NCI-H1417 treated with DMSO at 0.1 percent for 48 hours (cell line): ENCODE measurements at places on chromosomes 4 and X.

GRCh38 chr4:147076179-147076578, 130.5 kb upstream of the TTC29 start:
- no peak for DNase-seq

GRCh38 chr4:43242606-43243005, 350.1 kb downstream of the GRXCR1 start:
- DNase-seq = no peak

DNA sequence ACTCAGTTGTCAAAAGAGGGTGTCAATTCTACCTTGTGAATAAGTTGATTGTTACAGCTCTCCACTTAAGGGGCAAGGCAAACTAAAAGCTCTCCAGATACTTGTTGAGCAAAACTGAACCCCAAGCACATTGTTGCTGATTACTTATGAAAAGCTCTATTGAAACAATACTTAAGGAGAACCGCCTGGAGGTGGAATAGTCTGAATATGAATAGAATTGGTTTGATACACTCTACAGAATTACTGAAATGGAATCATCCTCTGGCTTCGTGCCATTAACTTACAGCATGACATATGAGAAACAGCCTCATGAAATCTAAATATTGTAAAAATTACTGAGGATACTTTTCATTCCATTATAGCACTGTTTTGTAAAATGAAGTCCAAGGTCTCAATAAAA, 127.0 kb upstream of the SH3RF1 start:
- no peak for DNase-seq

DNA sequence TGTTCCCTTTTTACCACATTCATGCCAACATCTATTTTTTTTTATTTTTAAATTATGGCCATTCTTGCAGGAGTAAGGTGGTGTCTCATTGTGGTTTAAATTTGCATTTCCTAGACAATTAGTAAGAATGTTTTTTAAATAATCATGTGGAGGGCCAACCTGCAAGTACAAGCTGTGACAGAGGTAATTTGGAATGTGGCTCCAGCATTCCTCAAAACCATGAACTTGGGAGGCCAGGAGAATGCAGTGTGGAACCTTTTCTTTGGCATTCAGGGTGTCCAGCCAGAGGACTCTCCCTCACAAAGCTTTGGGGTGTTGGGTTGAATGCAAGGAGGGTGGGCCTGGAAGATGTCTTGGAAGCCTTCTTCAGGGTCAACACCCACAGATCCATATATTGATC, 7.3 kb upstream of the TMEM185A start:
- DNase-seq = no peak

- DNase-seq = no peak
Measured at GRCh38 chrX:19804151-19804550, 83.2 kb downstream of the SH3KBP1 start.

- no peak for DNase-seq
Measured at GRCh38 chrX:31224381-31225012, 152.7 kb upstream of the FTHL17 start.
